ENCODE measurements at places on chromosomes 12 and 14. TPM values are rescaled to one million over a fixed set of nuclear protein-coding genes. Genes with fewer than 3 reads are reported as not detected.

FLRT2 gene
- 24.6 TPM for total RNA-seq

CLEC1B gene
- total RNA-seq = not detected

RILPL2 gene
- total RNA-seq = 7.2 TPM

TOMM20L gene
- not detected for total RNA-seq

- no peak for DNase-seq
Observed at GRCh38 chr12:21456291-21456780, 18.9 kb downstream of the PYROXD1 start.

- no peak for DNase-seq
Observed at GRCh38 chr12:65335981-65336380, 57.5 kb downstream of the MSRB3 start.

GRCh38 chr14:60166142-60166541, 944 bp upstream of the DHRS7 start:
- no peak for DNase-seq

GRCh38 chr12:6358881-6359280, 16.5 kb downstream of the SCNN1A start:
- no peak for DNase-seq

GRCh38 chr12:56160193-56160763, 2.1 kb downstream of the MYL6 start:
- DNase-seq = no peak

DNA sequence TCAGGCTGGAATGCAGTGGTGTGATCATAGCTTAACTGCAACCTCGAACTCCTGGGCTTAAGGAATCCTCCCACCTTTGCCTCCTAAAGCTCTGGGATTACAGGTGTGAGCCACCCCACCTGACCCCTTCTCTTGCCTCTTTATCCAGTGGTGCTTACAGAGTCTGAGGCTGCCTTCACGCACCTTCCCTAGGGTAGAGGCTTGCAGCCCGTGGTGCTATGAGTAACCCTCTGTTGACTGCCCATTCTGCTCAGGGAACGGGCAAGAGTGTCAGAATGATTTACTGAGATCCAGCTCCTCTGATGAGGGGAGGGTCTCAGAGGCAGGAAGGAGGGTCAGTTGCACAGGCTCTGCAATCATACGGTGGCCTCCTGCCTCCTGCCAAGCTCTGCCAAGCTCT, 125.1 kb upstream of the TBX3 start:
- DNase-seq = no peak

- DNase-seq = no peak
Observed at GRCh38 chr14:61033054-61033453, 52.0 kb downstream of the SLC38A6 start.

DNA sequence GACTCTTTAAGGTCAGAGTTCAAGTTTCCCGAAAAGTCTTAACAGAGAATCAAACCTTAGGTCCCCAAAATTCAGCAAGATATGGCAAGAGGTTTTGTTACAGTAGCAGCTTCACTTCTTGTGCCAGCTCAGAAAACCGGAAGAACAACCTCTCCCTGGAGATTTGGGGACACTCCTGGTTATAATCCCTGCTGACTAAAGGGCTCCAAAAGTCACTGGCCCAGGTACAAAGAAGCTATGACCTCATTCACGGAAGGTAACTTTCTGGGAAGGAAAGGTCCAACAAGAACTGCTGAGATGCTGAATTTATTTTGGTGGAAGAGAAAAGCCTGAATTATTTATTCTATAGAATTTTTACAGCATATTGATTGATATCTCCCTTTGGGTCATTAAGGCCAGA, 55.6 kb upstream of the DIO2 start:
- no peak for DNase-seq

- DNase-seq = no peak
Observed at GRCh38 chr12:111215881-111216280, 153.0 kb downstream of the PHETA1 start.
